ENCODE measurements at places on chromosomes 3 and 15.
A peak's percentile ranks its signal among the peaks of the same experiment; 100 is the strongest.

- DNase-seq: no peak
- no peak overlapping the region for H3K4me3 ChIP-seq
- H3K27ac ChIP-seq: no peak overlapping the region
- no peaks in the 10 kb centered on the region for H3K27me3 ChIP-seq
- H3K4me1 ChIP-seq: no peaks in the 10 kb centered on the region
- H3K36me3 ChIP-seq: no peaks in the 10 kb centered on the region
Measured at GRCh38 chr3:17355591-17355990, 386.8 kb downstream of the TBC1D5 start.

GRCh38 chr15:101615986-101616848 is 36.0 kb downstream of the TM2D3 start:
- H3K4me1 ChIP-seq: no peaks in the 10 kb centered on the region
- H3K27ac ChIP-seq: no peak overlapping the region
- H3K4me3 ChIP-seq: no peak overlapping the region
- no peak for DNase-seq

GRCh38 chr3:190566043-190566933 is 52.4 kb downstream of the IL1RAP start:
- peak overlapping the region; percentile 42 for H3K27ac ChIP-seq
- H3K4me1 ChIP-seq: no peaks in the 10 kb centered on the region
- H3K27me3 ChIP-seq: no peaks in the 10 kb centered on the region
- H3K4me3 ChIP-seq: no peak overlapping the region
- no peak for DNase-seq

DNA sequence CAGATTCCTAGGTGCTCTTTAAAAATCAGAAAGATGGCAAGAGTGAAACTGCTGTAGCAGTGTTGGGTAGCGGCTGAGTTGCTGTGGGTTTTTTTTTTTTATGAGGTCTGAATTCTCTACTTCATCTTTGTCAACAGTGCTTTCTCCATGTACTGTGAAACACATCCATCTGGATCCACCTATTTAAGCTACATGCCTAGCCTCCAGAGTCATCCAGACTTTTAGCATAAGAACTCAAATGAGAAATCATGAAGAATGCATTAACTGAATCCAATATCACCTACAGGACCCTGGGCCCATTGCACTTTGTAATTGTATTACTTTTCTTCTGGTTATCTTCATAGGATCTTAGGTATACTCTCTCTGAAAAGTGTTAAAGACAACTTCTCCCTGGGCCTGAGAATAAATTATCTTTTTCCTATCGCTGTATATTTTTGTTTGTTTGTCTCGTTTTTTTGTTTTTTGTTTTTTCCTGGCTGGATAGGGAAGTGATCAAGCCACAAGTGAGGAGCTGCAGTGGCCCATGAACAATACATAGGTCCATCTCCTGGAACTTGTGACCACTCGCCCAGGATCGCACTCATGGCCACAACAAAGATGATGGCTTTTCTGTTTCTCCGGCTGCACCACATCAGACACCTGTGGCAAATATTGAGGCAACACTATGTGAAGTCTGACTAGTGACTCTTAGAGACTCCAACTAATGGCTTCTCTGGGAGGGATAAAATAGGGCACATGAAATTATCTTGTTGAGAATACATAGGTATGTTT is 609.9 kb upstream of the AGTR1 start:
- no peak overlapping the region for H3K4me3 ChIP-seq
- no peak for DNase-seq
- H3K27me3 ChIP-seq: no peaks in the 10 kb centered on the region
- no peaks in the 10 kb centered on the region for H3K4me1 ChIP-seq
- no peak overlapping the region for H3K27ac ChIP-seq

- no peak overlapping the region for H3K4me3 ChIP-seq
- H3K27ac ChIP-seq: no peak overlapping the region
- H3K4me1 ChIP-seq: no peaks in the 10 kb centered on the region
- no peaks in the 10 kb centered on the region for H3K36me3 ChIP-seq
- H3K27me3 ChIP-seq: no peaks in the 10 kb centered on the region
Measured at GRCh38 chr3:21238661-21239060, 512.3 kb downstream of the ZNF385D start.

DNA sequence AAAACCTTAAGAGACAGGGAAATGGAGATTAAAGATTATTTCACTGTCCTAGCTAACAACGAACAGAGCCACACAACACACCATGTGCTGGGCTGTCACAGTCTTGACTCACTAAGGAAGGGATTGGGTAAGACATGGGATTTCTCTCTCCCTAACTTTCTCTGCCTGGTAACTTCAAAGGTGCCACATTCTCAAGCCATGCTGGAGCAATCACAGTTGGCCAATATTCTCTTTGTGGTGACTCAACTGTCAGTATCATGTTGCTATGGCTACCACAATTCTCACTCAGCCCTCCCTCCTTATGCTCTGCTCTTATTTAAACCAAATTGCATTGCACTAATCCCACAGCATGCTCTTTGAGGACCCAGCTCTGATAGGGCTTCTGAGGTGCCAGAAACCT is 74.0 kb downstream of the OXNAD1 start:
- H3K4me3 ChIP-seq: no peak overlapping the region
- H3K27me3 ChIP-seq: no peaks in the 10 kb centered on the region
- H3K36me3 ChIP-seq: peaks cover 62% of the 10 kb centered on the region
- H3K27ac ChIP-seq: peak overlapping the region; percentile 25
- no peak for DNase-seq

- H3K4me3 ChIP-seq: no peak overlapping the region
- no peaks in the 10 kb centered on the region for H3K27me3 ChIP-seq
- no peak overlapping the region for H3K27ac ChIP-seq
- H3K36me3 ChIP-seq: no peaks in the 10 kb centered on the region
Measured at GRCh38 chr3:187954873-187955586, 198.9 kb upstream of the LPP start.

DNA sequence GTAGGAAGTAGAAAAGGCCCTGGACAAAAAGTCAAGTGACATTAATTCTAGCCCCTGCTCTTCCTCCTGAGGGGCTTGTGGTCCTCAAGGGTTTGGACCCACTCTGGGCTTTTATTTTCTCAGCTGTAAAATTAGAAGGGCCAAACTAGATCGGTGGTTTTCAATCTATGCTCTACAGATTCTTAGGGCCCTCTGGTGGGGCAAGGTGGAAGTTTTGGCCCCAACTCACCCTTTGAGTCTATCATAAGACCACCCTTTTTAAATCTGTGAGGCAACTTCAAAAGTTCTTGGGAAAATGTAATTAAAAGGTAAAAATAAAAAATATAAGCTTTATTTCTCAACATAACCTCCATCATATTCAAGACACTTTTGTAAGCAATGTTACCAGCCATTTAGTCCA is 25.6 kb upstream of the CFAP161 start:
- no peaks in the 10 kb centered on the region for H3K36me3 ChIP-seq
- H3K4me3 ChIP-seq: no peak overlapping the region
- peaks cover 2% of the 10 kb centered on the region for H3K27me3 ChIP-seq
- no peak for DNase-seq

- DNase-seq: no peak
- no peaks in the 10 kb centered on the region for H3K4me1 ChIP-seq
- no peaks in the 10 kb centered on the region for H3K27me3 ChIP-seq
Measured at GRCh38 chr15:82799183-82799841, 6.6 kb downstream of the FSD2 start.
